Stimulated activated CD4-positive, alpha-beta T cell treated with anti-CD3 and anti-CD28 coated beads, Interleukin-12 subunit alpha, Interleukin-12 subunit beta, amount 100 ng/mL, for 48 hours (primary cell): ENCODE measurements at places on chromosomes 7 and 10.

DNA sequence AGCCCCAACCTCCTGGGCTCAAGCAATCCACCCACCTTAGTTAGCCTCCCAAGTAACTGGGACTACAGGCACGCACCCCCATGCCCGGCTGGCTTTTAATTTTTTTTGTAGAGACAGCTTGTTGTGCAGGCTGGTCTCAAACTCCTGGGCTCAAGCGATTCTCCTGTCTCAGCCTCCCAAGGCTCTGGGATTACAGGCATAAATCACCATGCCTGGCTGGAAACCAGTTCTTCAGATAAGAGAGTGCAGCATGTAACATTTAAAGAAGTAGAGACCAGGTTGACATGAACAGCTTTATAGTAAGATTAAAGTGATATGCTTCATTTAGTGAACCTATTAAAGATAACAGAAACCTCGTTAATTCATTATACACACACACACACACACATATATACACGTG lies 167.9 kb upstream of the KAT6B start:
- DNase-seq = no peak

- DNase-seq = no peak
Measured at GRCh38 chr10:32377458-32378259, 30.7 kb upstream of the EPC1 start.

DNA sequence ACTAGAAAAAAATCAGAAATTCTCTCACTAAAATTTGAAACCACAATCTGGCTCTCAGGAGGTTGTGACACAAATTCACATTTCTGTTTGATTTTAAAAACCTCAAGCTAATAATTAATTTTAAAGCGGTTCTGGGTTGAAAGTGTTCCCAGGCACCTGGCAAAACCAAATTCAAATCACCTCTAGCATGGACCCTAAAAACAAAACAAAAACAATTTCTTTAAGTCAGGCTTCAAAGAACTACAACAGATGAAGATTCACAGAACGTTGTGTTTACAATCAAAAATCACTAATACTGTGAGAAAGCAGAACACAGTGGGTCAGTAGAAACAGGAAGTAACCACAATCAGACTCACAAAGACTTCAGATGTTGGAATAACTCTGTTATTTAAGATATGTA lies 7.2 kb upstream of the RELN start:
- no peak for DNase-seq

DNA sequence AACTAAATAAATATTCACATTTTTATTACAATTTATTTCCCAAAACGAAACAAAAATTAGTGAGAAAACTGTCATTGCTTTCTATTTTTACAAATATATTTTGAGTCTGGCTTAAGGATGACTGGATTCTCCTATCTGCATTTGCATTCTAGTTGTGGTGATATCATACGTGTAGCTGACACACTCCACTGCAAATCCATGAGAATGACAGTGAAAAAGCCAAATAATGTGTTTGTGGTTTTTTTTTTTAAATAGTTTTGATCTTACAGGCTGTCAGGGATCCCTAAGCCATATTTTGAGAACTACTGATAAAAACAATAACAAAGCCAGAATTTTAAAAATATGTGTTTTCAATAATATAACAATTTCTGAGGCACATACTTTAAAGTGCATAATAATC lies 5.8 kb upstream of the STAMBPL1 start:
- DNase-seq = no peak
